ENCODE measurements at places on chromosomes 16 and 17. TPM values are rescaled to one million over a fixed set of nuclear protein-coding genes. Genes with fewer than 3 reads are reported as not detected.

The TAC4 gene
- total RNA-seq, result not detected

DNA sequence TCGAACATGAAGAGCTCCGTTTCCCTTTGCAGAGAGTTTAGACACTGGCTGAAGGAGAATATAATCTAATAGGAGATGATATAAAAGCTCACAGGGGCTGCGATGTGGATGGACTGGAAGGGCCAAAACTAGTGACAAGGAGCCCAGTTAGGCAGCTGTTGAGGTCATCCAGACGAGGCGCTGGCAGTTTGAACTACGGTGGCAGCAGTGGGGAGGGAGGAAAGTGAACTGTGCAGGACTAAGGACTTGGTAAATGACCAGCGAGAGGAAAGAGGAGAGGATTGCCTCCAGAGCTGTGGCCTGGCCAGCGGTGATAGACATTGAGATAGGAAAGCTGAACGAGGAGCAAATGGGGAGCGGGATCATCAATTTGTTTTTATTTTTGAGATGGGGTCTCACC is 14.6 kb upstream of the YWHAE start:
- no peaks in the 10 kb centered on the region for H3K36me3 ChIP-seq
- DNase-seq, result no peak
- no peaks in the 10 kb centered on the region for H3K27me3 ChIP-seq
- H3K4me1 ChIP-seq, result no peaks in the 10 kb centered on the region

DNA sequence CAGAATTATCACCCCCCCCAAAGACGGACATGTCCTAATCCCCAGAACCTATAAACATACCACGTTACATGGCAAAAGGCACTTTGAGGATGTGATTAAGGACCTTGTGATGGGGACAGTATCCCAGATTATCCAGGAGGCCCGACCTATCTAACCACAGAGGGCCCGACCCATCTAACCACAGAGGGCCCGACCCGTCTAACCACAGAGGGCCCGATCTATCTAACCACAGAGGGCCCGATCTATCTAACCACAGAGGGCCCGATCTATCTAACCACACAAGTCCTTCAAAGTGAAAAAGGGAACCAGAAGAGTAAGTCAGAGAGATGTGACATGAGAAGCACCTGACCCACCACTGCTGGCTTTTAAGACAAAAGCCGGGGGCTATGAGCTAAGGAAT is 56.8 kb downstream of the ANKFY1 start:
- H3K36me3 ChIP-seq, result no peaks in the 10 kb centered on the region
- H3K27me3 ChIP-seq, result no peaks in the 10 kb centered on the region
- no peak overlapping the region for H3K27ac ChIP-seq
- DNase-seq, result no peak
- H3K4me3 ChIP-seq, result no peak overlapping the region

- H3K36me3 ChIP-seq, result no peaks in the 10 kb centered on the region
- no peak overlapping the region for H3K27ac ChIP-seq
- no peaks in the 10 kb centered on the region for H3K4me1 ChIP-seq
- no peak for DNase-seq
These were observed 84.4 kb upstream of the GPRC5B start for GRCh38 chr16:19968891-19969683.

The USP6 gene
- total RNA-seq, result 6.8 TPM
